Activated CD4-positive, alpha-beta T cell treated with anti-CD3 and anti-CD28 coated beads, Interleukin-2, amount 50 U/mL, for 48 hours (primary cell): ENCODE measurements at places on chromosomes 12 and 14.

GRCh38 chr12:43655586-43655985, 103.0 kb downstream of the PUS7L start:
- DNase-seq, result no peak

DNA sequence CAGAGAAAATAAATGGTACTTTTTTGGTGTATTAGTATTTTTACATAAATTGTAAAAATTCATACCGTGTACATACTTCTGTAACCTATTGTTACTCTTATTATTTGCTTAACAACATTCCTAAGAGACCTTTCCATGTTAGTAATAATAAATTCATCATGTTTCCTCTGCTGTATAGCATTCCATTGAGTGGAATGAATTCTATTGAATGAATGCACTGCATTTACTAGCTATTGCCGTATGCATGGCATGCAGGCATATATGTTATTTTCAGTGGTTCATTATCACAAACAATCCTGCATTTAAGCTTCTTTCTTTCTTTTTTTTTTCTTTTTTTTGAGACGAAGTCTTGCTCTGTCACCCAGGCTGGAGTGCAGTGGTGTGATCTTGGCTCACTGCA, 137.6 kb upstream of the TBX3 start:
- DNase-seq, result no peak

GRCh38 chr14:101411779-101412178, 149.5 kb upstream of the DIO3 start:
- DNase-seq, result no peak

DNA sequence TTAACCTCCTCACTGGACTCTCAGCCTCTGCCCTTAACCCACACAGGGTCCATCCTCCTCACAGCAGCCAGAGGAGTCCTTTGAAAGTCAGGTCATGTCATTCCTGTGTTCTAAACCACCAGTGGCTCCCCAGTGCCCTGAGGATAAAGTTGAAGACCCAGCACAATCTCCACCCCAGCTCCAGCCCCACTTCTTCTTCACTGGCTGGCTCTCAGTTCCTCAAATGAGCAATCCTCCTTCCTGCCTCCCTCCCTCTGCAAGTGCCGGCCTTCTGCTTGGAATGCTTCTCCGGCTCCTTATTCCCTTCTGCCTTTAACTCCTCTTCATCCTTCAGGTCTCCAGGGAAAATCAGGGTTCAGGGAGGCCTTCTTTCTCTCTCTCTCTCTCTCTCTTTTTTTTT, 32.0 kb upstream of the SPPL3 start:
- no peak for DNase-seq

DNA sequence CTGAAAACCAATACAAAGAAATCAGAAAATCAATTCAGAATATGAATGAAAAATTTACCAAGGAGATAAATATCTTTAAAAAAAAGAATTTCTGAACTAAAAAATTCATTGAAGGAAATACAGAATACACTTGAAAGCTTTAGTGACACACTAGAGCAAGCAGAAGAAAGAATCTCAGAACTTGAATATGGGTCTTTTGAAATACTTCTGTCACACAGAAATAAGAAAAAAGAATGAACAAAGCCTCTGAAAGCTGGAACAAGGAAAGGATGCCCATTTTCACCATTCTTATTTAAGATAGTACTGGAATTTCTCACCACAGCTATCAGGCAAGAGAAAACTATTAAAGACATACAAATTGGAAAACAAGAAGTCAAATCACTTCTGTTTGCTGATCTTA, 103.1 kb upstream of the NEDD1 start:
- no peak for DNase-seq

DNA sequence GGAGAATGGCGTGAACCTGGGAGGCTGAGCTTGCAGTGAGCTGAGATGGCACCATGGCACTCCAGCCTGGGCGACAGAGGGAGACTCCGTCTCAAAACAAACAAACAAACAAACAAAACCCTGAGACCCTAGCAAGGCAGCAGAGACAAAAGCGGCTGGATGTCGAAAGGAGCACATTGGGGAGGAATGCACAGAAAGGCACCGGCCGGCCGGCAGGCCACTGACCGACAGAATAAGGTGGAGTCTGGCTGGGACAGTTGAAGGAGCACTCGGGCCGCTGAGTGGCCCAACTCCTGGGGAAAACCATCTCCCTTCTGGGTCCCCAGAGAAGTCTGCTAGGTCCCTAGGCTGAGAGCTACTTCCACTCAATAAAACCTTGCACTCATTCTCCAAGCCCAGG, 256.2 kb downstream of the KIF21A start:
- no peak for DNase-seq

- DNase-seq, result no peak
These were observed 2.2 kb downstream of the ENDOU start for GRCh38 chr12:47722941-47723631.

GRCh38 chr14:75630695-75631452, 29.8 kb downstream of the ERG28 start:
- DNase-seq, result no peak

GRCh38 chr14:78904094-78904493, 733.9 kb downstream of the NRXN3 start:
- DNase-seq, result no peak

- no peak for DNase-seq
These were observed 23.5 kb upstream of the PTPRB start for GRCh38 chr12:70660620-70661219.

DNA sequence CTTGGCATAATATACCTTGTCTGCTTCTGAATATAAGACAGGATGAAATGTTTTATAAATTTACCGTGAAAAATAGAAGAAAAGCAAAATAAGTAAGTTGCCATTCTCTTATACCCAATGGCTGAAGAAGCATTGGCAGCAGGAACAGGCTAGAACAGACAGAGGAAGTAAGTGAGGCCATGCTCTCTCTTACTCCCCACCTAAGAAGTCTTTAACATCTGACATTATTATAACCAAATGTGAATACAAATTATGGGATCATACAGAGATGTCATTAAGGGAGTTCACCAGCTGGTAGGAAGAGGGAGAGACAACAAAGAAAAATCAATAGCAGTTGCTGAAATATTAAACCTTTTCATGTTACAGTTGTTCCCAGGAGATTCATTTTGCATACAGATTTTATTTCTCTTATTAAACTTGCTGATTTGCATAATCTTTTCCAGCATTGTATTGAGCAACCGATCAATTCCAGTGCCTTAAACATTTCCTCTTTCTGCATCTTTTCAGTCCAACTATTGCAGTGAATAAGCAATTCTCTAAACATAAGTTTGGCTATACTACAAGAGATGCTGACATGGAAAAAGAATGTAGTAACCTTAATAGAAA, 270.6 kb downstream of the SLC6A15 start:
- no peak for DNase-seq

DNA sequence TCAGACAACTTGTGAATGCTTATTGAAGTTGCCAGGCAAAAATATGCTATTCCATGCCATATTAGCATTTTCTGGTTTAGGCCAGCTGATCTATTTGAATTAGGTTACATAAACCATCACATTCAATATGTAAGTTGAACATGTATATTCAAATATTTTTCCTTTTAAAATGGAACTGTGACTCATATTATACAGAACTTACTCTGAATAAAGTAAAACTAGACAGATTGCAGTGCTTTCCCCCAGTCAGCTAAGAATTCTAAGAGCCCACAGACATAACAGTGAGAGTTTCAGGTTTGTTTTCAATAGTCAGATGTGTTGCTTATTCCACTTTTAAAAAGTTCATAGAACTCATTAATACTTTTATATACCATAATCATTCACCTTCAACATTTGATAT, 119.8 kb downstream of the MGST1 start:
- no peak for DNase-seq

- DNase-seq, result no peak
These were observed 99.2 kb downstream of the BEGAIN start for GRCh38 chr14:100488057-100488456.

- DNase-seq, result no peak
These were observed 96.1 kb downstream of the PPHLN1 start for GRCh38 chr12:42421844-42422779.

DNA sequence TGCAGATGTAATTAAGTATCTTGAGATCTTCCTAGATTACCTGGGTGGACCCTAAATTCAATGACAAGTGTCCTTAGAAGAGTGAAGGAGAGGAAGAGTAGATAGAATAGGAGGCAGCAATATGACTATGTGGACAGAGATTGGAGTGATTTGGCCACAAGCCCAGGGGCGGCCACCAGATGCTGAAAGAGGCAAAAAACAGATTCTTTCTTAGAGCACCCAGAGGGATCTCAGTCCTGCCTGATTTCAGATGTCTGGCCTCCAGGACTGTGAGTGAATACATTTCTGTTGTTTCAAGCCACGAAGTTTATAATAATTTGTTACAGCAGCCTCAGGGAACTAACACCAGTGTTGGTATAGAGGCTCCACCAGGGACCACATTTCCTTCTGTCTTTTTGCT, 67.3 kb downstream of the DACT1 start:
- no peak for DNase-seq

DNA sequence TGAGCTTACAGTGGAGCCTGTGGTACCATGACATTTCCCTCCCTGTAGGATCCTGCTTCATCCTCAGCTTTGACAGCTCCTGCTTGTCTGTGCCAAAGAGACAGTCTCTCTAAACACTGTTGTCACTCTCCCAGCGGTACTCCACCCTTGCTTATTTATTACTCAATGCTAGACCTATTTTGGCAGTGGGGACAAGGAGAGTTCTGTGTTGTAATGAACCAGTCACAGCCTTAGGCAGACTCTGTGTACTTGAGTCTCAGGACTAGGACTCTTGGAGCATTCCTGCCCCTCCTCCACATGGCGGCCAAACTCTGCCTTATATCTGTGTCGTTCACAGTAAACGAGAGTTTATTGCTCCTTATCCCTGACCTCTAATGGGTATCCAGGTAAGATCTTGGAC, 70.9 kb downstream of the PIK3C2G start:
- DNase-seq, result no peak

DNA sequence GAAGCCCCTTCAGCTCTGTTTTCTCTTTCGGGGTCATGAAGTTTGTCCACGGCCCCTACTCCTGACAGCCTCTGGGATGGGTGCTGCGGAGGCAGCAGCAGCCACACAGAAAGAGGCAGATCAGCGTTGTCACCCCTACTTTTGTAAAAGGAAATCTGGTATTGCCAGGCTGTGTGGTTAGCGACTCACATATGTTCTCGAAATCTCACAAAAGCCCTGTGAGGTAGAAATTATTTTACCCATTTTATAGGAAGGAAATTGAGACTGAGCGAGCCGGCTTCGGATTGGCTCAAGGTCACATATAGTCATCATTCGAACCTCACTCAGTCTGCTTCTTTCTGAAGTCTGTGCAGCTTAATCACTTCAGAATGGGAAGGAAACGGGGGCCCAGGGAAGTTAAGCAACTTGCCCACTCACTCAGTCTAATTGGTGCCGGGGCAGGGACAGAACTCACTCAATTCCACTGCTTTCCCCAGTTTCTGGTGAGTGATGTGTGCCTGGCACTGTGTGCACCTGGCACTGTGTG, 1.1 kb upstream of the CKAP4 start:
- peak; percentile 23 for DNase-seq

DNA sequence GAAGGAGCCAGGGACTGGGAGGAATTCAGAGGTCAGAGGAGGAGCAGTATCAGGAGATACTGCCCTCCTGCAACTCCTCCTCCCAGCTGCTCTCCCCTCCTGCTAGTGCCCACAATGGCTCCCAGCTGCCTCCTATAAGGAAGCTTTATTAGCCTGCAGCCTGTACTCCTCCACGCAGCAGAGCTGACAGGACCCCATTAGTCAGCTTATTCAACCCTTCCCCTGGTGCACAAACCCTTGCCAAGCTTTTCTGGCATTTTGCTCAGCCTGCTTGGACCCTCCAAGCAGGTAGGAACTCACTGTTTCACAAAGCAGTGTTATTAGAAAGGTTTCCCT, 6.9 kb upstream of the AQP2 start:
- DNase-seq, result no peak

GRCh38 chr12:15429262-15429661, 107.0 kb downstream of the PTPRO start:
- DNase-seq, result no peak

DNA sequence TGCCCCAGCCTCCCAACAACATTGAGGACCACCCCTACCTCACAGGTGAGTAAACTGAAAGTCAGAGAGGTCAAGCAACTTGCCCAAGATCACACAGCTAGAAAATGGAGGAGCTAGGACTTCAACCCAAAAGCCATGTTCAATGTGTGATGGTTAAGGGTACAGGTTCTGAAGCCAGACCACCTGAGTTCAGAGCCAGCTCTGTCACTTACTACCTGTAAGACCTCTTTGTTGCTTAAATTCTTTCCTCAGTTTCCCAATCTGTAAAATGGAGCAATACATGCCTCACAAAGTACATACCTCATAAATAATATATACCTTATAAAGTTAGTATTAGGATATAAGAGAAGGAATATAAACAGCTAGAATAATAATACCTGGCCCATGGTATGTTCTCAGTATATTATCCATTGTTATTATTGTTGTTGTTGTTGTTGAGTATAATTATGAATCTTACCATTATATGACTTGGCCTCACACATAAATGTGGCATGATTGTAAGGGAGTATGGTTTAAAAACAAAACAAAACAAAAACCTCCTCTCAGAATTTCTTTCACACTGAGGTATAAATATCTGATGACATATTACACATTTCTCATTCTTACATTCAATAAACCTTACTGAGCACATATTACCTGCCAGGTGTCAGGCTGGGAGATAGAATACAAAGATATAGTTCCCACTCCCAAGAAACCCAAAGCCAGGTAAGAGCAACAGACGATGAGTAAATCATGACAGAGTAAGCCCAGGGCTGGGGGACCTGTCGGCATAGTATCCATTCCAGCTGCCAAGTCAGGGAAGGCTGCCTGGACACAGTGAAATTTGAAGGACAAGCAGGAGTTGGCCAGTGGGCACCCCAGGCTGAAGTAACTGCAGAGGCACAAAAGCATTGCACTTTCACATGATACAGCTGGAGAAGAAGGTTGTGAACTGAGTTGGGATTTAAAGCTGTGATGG, 19.6 kb downstream of the CMKLR1 start:
- no peak for DNase-seq

- DNase-seq, result no peak
These were observed 220.2 kb downstream of the ANO6 start for GRCh38 chr12:45435945-45436710.

GRCh38 chr14:38174711-38175110, 33.0 kb upstream of the SSTR1 start:
- DNase-seq, result no peak

DNA sequence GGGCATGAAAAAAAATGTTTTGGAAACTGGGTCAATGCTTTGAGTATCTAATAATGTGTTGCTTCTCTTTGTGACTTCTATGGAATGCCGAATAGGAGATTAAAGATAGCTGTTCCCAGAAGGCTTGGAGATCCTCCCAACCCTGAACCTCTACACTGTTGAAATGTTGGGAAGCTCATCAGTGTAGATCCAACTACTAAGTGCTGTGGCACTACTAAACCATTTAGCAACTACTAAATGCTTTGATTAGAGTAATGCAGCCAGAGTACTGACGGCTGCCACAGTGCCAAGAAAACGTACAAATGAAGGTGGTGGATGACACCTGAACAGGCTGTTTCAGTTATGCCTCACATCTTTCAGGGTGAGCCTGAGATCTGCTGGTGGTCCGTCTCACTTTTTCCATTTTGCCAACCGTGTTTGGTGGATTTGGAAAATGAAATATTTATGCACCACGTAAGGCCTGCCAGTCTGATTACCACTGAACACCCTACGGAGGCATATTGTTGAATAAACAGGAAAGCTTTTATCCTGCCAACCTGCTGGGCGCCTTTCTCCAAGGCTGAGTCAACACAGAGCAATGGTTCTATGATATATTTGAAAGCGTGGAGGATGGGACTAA, 938.0 kb upstream of the FLRT2 start:
- no peak for DNase-seq

GRCh38 chr12:107526555-107527180, 158.9 kb upstream of the PWP1 start:
- DNase-seq, result no peak

- no peak for DNase-seq
These were observed 325.2 kb upstream of the DIO2 start for GRCh38 chr14:80536456-80536855.

- peak; percentile 55 for DNase-seq
These were observed 106.3 kb downstream of the PTCSC3 start for GRCh38 chr14:36070031-36070719.
